Non-pigmented ciliary epithelial cell (primary cell): ENCODE measurements at places on chromosomes 2 and 18.

DNA sequence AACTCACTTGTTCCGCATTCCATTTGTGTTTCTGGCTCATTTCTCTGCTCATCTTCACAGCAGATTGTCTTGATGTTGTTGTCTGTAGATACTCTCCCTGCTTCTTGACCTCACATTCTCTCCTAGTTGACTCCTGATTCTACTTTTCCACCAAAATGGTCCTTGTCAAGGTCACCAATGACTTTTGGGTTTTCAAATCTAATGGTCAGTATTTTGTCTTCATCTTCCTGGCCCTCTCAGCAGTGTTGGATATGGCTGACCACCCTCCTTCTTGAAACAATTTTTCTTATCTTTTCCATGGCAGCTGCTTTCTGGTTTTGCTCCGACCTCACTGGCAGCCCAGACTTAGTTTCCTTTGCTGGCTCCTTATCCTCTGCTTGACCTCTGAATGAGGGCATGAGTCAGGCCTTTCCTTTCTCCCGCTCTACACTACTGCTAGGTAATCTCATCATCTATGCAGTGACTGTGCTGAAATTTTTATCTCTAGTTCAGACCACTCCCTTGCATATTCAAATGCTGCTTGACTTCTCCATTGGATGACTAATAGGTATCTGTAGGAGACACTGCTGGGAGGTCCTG, 386.6 kb upstream of the SPRED2 start:
- DNase-seq: no peak

DNA sequence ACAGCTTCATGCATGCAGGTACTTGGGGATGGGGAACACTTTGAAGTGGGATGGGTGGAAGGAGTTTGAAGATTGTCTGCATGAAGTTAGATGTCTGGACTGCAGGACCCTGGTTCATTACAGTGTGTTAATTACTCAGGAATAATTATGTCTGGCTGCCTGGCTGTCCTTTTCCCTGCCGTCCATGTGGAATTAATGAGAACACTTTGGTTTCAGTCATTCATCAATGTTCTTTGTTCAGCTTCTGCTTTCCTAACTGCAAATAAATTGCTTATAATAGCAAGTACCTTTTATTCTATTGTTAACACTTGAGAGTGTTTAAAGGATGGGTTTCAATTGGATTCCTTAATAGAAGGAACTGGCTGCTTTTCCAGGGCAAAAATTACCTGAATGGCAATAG, 35.8 kb downstream of the MTCL1 start:
- DNase-seq: no peak

GRCh38 chr2:44330801-44331200, 30.5 kb downstream of the PREPL start:
- no peak for DNase-seq

DNA sequence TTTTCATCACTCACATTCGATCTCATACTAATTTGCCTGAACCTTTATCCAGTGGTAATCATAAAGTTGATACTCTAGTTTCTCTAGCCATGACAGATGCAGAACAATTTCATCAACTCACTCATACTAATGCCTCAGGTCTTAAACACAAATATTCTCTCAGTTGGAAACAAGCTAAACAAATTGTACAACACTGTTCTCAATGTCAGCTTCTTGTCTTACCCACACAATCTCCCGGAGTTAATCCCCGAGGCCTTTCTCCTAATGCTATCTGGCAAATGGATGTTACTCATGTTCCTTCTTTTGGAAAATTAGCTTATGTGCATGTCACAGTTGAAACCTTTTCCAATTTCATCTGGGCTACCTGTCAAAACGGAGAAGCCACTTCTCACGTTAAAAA, 11.5 kb upstream of the CNOT11 start:
- DNase-seq: no peak

DNA sequence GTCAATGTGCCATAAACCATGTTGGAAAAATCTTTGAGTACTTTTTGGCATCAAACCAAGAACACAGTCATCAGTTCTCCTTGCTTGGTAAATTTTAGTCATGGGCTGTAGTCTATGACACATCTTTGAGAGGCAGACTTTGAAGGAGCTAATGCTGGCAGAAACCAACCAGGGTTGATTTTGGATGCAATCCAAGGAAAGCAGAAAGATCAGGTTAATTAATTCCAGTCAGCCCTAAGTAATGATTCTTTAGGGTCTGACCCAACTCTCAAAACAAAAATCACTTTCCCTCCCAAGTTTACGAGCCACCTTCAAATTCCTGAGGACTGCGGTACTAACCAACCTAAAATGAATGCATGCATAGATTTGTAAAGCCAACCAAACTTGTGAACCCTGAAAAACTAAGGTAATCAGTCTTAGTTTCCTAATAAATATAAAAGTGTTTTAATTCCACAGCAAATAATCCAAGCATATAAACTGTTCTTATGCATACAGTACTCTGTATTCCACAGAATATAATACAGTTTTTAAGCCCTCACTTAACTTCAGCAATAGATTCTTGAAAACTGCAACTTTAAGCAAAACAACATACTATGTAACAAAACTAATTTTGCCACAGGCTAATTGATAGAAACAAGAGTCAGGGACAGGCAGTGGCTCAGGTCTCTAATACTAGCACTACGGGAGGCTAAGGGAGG, 22.0 kb downstream of the AP1S3 start:
- DNase-seq: peak; percentile 92

DNA sequence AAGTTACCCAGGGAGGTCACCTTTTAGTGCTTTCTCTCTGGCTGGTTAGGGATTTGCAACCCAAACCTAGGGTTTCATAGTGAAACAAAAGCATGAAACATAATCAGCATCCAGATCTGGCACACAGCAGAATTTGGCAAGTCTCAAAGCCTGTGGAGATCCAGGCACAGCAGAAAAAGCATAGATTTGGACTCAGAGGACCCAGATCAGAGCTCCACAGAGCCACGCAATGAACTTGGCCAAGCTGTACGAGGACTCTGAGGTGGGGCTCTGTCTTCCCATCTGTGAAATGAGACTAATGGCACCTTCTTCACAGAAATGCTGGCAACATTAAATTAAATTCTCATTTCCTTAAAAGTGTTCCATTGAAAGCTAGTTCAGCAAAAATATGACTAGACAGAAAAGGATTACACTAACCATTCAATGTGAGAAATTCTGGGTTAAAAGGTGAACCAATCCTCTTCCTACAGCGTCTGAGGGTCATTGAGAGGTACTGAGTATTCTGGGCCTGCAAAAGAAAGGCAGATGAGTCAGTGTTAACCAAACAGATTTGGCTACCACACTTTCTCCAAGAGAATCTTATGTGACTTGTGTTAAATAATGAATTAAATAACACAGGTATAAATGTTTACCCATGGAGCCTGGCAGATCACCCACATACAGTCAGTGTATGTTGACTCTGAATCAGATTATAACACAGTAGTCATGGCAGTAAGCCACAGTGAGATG, 266.3 kb downstream of the MREG start:
- no peak for DNase-seq

GRCh38 chr2:42961385-42961811, 169.0 kb upstream of the HAAO start:
- DNase-seq: no peak

GRCh38 chr2:135740206-135740605, 1.4 kb upstream of the UBXN4 start:
- DNase-seq: no peak

DNA sequence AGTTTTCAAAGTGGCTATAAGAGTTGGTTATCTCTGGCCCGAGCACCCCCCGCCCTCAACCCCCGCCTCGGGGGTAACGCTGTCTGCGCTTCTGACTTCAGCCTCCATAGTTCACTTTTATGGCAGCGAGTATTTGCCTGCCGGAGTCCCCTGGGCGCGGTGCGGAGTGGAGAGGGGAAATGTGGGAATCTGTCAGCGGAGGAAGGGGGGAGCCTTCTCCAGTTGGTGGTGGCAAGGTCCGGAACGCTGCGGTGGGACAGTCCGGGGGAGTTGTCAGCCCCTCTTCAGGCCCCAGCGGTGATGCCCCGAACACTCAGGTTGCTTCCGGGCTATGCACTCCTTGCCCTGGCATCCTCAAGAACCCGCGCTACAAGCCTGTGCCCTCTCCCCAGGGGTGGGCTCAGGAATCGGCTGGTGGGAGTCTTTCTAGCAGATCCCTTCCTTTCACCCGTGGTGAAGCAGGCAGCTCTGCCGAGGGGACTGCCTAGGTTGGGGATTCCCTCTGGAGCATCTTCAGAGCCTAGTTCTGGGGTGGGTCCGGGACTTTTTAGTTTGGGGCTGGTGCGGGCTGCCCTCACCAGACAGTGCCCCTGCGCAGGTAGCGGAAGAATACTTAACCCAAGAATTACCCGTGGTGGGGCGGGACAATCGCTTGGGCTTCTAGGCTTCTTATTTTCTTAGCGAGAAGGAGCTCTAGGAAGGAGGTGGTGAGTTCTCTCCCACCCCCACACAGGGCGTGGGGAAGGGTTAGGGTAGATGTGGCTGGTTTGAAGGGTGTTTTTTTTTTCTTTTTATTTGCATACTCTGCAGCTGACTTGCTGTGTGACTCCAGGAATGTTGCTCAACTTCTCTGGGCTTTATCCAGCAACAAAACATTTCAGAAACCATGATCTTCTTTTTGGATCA, 1.6 kb downstream of the ATOH8 start:
- no peak for DNase-seq

GRCh38 chr2:58137856-58138255, 91.2 kb downstream of the VRK2 start:
- DNase-seq: no peak

DNA sequence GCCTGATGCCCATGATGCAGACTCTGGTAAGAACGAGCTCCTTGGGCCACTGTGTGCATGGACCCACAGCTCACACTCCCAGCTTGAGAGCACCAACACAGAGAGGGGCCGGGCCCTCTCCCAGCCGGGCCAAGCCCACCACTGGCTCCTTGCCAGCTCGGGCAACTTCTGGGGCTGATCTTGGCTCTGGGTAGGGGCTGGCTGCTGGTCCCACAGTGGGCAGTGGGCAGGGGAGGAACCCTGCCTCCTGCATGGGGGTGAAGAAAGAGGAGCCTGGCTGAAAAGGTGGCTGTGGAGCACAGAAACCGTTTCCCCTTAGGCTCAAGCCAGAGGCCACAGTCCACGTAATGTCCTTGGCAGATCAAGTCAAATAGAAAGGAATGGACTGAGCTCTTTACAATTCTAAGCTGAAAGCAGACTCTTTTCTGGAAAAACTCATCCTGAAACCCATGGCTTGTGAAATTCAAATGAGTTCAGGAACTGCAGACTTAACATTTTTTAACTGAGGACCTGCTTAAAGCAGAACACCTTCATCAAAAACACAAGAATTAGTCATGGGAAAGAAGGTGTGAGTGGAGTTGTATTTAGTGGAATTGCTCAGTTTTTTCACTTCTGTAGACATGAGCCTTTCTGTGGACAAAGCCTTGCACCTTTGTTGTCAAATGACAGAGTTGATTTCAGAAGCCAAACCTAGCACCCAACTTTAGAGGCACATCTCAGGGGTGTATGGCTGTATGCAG, 104.9 kb downstream of the STPG4 start:
- no peak for DNase-seq

- DNase-seq: no peak
These were observed 833.1 kb upstream of the CRIM1 start for GRCh38 chr2:35522450-35522849.

- DNase-seq: no peak
These were observed 81.3 kb downstream of the NFATC1 start for GRCh38 chr18:79476918-79477571.
